Kidney epithelial cell (primary cell): ENCODE measurements at places on chromosomes 1 and 21. TPM values are rescaled to one million over a fixed set of nuclear protein-coding genes. Genes with fewer than 3 reads are reported as not detected.

Gene HES2
- 15.9 and 27.8 TPM in 2 replicates for total RNA-seq

Gene SETD4
- total RNA-seq: 17.9 and 19.1 TPM in 2 replicates

Gene S1PR1
- 0.48 and 2.7 TPM in 2 replicates for total RNA-seq

Gene MIXL1
- 0.41 and 0.67 TPM in 2 replicates for total RNA-seq

Gene FCER1A
- total RNA-seq: not detected in 2 replicates

Gene ETNK2
- 19.0 and 29.5 TPM in 2 replicates for total RNA-seq

Gene AGT
- total RNA-seq: 3.9 and 4.7 TPM in 2 replicates

Gene LENEP
- total RNA-seq: 1.6 TPM in 1 of 2 replicates, not detected in the other
